Activated T-cell treated with anti-CD3 and anti-CD28 coated beads, Interleukin-2, amount 50 U/mL, for 72 hours (primary cell): ENCODE measurements at places on chromosomes 11 and 22.

DNA sequence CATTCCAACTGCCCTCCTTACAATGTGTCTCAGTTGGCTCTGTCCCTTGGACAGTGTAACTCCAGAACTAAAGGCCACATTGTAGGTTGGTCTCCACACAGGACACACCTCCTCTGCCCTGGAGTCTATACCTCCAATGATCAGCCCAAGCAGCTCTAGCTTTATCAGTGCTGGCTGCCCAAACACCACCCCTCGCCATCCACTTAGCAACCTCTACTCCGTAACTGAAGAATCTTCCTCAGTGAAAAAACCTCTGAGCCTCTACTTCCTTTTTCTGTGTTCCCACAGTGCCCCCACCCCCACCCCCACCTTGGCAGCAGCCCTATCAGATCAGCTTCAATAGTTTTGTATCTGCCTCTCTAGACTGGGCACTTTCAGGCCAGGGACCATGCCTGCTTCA lies 33.4 kb downstream of the SERPINH1 start:
- no peak for DNase-seq

GRCh38 chr11:12800032-12800671 lies 125.9 kb downstream of the TEAD1 start:
- no peak for DNase-seq

GRCh38 chr11:11659567-11660362 lies 38.0 kb upstream of the GALNT18 start:
- DNase-seq, result no peak

GRCh38 chr11:64694026-64694755 lies 28.8 kb downstream of the NRXN2 start:
- no peak for DNase-seq

DNA sequence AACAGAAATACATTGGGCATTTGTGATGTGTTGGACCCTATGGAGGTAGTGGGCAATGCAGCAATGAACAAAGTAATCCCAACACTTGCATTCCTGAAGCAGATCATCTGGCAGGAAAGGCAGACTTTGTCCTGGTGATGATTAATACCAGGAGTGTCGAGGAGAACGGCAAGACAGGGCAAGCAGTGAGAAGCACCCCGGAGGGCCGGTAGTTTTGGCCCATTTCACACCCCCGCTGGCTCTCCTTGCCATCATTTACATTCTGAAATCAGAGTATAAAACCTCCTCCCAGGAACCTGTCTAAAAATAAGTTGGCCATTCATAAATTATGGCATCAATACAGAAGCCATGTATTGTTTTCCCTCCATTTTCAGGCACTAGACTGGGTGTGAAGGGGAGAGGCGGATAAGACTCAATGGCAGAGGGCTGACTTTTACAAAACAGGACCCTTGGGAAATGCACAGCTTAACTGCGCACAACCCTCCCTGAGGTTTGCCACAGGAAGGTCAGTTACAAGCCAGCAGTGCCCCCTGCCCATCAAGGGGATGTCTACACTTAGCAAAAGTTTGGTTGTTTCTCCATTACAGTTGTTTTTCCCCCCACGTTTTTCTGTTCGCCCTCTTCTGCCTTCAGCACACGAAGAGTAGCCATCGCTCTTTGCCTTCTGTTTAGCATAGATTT lies 55.6 kb downstream of the OPCML start:
- no peak for DNase-seq

DNA sequence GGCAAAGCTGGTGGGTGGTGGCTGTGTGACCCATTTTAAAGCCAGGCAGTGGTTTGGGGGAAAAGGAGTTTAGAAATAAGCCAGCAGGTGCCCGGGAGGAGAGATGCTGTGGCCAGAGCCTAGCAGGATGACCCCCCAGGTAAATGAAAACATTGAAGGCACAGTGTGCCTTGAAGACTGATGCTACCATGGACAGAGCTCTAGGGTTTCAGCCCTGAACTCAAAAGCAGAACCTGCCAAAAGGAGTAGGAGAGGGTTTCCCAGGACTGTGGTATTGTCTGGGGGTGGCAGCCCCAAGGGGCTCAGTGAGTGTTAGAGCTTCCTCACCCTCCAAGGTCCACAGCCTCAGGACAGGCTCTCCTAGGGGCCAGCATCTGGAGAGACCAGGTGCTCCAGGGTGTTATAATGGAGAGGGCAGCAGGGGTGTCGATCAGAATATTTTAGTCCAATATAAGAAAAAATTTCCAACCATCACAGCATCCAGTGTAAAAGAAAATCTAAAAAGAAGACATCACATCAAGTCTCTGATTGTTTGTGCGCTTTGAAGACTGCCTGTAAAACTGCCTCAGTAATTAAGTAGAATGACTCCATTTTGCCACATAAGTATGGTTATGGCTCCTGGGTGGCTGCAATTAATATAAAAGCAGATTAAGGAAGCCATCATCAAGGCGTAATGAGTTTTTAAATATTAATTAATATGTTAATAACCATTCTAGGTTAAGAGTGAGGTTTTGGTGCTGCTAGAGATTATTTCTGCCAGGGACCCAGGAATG lies 88.6 kb upstream of the LMO1 start:
- no peak for DNase-seq

GRCh38 chr11:66492161-66492865 lies 12.1 kb downstream of the DPP3 start:
- no peak for DNase-seq

DNA sequence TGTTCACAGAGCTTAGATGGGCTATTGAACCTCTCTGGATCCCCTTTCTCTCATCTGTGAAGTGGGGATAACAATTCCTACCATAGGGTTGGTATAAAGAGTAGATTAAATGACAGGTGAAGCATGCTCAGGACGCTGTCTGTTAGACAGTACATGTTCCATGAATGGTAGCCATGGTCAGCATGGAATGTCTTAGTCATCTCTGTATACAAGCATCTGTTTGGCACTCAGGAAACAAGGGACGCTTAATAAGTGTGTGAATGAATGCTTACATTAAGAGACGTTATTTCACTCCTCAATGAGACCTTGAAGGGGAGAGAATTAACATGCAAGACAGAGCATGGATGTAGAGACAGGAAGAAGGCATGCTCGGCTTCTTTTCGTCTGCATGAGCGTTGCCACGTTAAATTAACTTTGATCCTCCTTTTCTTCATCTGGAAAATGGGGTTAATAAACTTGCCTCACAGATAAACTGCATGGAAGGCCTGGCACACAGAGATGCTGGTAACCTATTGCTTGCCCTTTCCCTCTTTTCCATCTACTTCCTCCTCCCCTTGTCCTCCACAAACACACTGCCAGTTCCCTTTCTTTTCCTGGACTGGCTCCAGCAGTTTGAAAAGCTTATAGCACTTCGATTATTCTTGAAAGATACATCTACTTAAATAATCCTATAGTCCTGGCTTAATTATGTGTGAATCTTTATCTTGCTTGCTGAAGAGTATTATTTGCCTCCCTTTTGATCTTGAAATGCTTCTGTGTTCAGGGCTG lies 267.2 kb upstream of the MTNR1B start:
- DNase-seq, result no peak

- no peak for DNase-seq
These were observed 5.7 kb downstream of the IGSF22 start for GRCh38 chr11:18720091-18720807.

GRCh38 chr11:30423279-30423648 lies 100.4 kb downstream of the ARL14EP start:
- DNase-seq, result no peak

DNA sequence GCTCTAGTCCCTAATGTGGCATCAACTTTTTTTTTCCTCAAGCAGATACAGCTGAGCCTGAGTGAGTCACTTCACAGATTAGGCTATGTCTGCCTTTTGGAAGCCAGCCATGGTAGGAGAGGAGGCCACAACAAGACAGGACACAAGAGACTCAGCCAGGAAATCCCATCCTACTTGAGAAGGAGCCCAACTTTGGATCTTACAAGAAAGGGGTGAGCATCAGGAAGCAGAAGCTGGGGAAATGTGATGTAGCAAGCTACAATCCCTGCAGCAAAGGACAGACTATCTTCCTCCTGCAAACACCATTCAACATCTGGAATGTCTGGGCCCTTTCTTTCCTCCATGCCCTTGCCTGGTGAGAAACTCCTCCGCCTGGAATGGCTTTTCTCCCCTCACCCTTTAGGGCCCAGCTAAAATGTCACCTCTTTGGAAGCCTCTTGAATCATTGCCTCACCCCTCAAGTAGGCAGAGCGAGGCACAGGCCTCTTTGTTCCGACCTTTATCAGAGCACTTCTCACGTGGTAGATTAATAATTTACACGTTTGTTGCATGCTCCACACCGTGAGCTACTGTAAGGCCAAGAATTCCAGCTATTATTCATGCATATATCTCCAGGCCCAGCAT lies 156.4 kb upstream of the PITPNB start:
- no peak for DNase-seq

- DNase-seq, result no peak
These were observed 6.6 kb downstream of the TSPAN4 start for GRCh38 chr11:849104-849824.

- no peak for DNase-seq
These were observed 37.8 kb downstream of the RNF141 start for GRCh38 chr11:10503221-10503620.

DNA sequence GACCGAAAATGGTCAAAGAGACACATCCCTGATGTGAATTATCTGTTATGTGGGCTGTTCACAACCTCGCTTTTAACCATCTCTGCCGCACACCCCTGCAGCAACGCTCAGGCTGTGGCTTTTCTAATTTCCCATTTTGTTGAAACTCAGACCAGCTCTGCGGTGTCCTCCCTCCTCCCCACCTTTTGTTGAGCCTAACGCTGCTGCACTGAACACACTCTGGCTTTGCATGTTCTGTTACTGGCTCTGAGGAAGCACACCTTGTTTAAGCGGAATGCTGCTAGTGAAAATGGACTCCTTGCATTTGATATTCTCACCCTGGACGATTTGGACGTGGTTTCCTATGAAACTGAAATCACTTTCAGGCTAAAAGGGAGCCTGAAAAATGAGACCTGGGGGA lies 198.5 kb upstream of the MTNR1B start:
- no peak for DNase-seq

DNA sequence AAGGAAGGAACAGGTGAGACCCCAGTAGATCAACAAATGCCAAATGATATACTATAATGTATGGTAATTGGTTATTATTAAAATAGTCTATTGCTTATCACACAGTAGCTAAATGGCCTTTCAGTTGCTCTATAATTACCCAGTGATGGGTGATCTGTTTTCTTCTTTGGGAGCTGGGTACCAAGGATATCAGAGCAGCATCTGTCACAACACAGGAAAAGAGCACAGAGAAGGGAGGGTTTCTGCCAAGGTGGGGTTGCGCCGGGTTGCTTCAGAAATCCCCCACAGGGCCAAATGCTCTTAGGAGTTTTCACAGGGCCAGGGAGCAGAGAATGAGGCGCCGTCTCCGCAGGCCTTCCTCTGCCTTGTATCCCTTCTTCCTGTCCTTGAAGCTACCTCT lies 469.4 kb downstream of the INSC start:
- no peak for DNase-seq

- DNase-seq, result no peak
These were observed 36.5 kb downstream of the ASCL2 start for GRCh38 chr11:2233693-2234455.

- DNase-seq, result no peak
These were observed 2.0 kb downstream of the TOP3B start for GRCh38 chr22:21980547-21980946.

DNA sequence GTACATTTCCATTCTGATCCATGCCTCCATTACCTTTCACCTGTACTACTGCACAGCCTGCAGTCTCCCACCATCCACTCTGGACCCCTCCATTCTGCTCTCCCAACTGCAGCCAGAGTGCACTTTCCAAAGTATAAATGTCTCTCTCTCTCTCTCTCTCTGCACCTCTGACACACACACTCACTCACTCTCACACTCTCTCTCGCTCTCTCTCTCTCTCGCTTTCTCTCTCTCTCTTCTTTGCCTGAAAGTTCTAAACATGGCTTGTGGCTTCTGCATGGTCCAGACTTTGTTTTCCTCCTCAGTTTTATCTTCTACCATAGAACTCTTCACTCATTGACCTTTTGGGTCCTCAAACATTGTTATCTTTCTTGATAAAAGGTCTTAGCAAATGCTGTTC lies 76.6 kb downstream of the WNT11 start:
- DNase-seq, result no peak

- DNase-seq, result no peak
These were observed 44.1 kb downstream of the MCM5 start for GRCh38 chr22:35443790-35444684.

- no peak for DNase-seq
These were observed 27.7 kb downstream of the PRCP start for GRCh38 chr11:82872377-82873150.

DNA sequence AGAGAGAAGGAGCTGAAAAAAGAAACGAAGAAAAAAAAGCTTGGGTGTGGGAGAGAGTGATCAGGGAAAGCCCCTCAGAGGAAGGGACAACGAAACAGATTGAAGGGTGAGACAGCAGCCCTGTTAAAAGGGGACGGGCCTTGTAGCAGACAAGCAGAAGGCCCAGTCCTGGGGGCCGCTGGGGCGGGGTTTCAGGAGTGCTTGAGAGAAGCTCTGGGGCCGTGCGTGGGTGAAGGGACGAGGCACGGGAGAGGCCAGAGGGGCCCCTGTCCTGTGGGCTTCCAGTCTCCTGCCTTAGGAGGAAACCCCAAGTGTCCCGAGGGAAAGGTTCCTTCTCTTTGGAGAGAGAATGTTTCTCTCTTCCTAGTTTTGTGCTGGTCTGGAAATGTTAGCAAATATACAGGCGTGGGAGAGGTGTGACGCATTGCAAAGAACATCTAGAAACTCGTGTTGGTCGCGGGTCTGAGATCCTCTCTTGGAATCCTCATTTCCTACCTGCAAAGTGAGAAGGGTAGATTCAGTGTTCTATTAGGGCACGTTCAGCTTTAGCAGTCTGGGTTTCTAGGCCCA lies 28.6 kb downstream of the ADAMTS15 start:
- no peak for DNase-seq

DNA sequence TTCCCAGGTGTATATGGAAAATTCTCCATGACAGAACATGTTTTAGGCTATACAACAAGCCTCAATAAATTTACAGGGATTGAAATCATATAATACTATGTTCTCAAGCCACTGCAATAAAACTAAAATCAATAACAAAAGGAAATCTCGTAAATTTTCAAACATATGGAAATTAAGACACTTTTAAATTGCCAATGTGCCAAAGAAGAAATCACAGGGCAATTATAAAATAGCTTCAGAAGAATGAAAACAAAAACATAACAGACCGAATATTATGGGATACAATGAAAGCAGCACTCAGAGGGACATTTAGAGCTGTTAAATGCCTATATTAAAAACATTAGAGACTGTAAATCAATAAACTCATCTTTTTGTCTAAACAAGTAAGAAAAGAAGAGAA lies 555.7 kb upstream of the B3GAT1 start:
- DNase-seq, result no peak

GRCh38 chr11:8094656-8095055 lies 13.6 kb downstream of the TUB start:
- no peak for DNase-seq
